ENCODE measurements at places on chromosomes 11 and 22.
A peak's percentile ranks its signal among the peaks of the same experiment; 100 is the strongest.

- peak; percentile 68 for DNase-seq
These were observed 19.9 kb downstream of the CD44 start for GRCh38 chr11:35158701-35159510.

DNA sequence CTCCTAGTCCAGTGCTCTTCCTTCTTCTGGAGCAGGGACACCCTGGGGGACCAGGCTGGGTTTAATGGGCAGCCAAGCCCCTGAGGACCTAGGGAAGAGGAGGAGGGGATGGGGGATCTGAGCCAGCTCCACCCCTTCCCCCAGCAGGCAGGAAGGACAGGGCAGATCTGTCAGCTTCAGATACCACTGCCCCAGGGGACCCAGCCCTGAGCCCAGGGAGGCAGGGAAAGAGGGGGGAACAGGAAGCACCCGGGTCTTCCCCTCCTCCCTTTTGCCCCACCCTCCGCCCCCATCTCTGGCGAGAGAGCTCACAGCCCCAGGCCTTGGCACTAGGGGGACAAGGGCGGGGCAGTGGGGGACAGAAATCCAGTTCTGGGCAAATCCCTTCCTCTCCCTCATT lies 11.7 kb upstream of the SOX10 start:
- DNase-seq: no peak

GRCh38 chr11:109196016-109196415 lies 226.0 kb upstream of the C11orf87 start:
- peak; percentile 35 for DNase-seq

- DNase-seq: no peak
These were observed 14.1 kb downstream of the FAM181B start for GRCh38 chr11:82719361-82720105.

DNA sequence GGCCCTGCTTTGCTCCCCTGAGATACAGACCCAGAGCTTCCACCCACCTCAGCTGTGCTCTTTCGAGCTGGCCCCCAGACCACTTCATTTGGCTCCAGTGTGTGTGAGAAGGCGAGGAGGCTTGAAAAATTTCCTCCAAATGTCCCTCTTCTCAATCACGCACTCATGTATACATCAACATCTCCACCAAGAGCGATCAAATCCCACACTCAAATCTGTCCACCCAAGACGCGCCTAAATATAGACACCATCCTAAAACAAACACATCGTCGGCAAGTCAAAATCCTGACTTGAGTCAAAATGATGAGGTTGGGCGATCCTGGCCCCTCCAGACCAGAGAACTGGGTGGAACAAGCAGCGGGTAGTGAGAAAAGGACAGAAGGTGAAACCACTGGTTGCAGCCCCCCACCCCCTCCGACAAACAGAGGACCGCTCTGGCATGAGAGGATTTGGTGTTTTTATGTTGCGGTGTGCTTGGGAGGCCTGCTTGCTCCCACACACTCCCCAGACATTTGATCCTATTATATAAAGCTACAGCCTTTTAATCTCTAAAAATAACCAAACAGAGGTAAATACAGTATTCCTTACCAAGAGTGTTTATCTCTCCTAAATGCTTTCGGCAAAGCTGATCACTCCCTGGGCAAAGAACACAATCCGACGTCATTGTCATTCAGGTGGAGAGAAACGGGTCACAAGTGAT lies 10.2 kb downstream of the MN1 start:
- no peak for DNase-seq

All from fibroblast of skin of right quadriceps (primary cell).